M059J (cell line): ENCODE measurements at places on chromosomes 2 and 18. TPM values are rescaled to one million over a fixed set of nuclear protein-coding genes. Genes with fewer than 3 reads are reported as not detected.

DNA sequence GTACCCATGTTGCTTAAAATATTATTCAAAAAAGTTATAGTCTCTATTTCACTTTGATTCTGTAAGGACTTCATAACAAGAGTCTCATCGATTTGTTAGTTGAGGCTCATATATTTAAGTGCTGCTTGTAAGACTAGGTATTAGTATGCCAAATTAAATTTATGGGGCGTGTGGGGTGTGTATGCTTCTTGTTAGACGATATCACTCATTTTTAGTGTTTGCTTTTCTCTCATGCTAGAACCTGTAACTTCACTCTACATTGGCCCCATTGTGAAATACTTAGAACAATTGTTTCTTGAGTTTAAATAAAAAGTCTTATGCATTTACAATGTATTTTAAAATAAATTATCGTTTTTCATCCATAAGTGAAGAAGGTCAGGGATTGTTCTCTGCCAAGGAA, 63.6 kb downstream of the CTNNA2 start:
- no peak for DNase-seq

DNA sequence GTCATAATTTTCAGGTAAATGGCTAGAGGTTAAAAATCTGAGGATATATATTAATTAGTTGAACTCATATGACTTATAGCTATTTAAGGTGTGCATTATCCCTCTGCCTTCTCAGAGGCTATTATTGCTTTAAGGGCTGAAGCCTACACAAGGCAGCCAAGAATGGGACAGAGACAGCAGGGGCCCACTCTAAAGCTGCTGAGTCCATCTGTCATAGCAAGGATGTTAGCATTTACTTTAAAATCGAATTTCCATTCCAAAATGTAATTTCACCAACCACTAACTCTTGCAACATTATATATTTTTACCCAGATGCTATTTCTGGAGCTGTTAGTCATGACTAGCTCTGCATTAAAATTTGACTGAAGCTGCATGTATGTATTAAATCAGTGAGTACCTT, 236.3 kb upstream of the FSIP2 start:
- no peak for DNase-seq

- DNase-seq: no peak
Measured at GRCh38 chr2:181954538-181954883, 31.1 kb upstream of the PPP1R1C start.

DNA sequence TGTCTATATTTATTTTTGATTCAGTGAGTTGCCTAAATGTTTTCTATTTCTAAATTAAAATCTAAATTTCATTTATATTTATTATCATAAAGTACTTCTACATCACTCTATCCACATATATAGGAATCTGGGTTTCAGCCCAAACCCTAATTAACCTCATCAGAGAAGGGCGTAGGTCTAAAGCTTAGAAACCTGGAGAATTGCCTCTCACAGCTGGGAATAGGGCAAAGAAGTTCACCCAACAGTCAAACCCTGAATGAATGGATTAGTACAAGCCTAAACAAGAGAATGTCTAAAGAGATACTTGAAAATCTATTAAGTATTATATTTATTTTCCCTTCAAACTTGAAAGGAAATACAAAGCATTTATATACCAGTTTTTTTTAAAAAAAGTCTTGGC, 26.2 kb downstream of the TFPI start:
- DNase-seq: no peak

GRCh38 chr2:32910883-32911598, 35.7 kb upstream of the LTBP1 start:
- peak; percentile 6 for DNase-seq

DNA sequence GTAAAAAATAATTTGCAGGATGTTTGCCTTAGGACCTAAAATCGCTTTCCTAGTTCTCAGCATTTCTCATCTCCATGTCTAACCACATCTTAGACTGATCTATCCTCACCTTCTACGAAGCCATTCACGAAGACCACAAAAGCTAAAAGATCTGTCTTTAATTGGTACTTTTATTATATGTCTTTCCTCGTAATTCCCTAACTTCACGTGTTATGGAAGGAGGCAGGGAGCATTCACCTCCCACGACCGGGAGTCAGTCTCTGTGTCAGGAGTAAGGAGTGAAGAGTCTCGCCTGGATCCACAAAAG, 1.6 kb downstream of the DLGAP1 start:
- DNase-seq: no peak

DNA sequence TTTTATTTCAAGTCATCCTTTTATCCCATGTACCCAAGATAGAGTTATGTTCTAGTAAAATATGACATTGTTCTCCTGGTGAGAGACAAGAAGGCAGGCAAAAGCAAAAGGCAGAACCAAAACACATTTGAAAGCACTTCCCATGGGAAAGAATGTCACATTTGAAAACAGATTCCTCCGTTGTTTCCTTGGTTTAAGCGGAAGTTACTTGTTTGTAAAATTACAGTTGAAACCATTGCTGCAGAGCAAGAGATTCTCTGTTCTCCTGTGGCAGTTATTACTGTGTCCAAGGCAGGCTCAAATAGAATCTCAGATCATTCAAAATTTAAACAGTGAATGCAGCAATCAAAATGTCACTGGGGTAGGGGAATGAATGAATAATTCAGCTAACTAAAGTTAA, 149.6 kb downstream of the MTCL1 start:
- DNase-seq: no peak

GRCh38 chr18:62033756-62034155, 140.9 kb upstream of the RNF152 start:
- DNase-seq: no peak

Gene HOXD11
- 14.3 and 16.9 TPM in 2 replicates for total RNA-seq

Gene FBLN7
- total RNA-seq: 3.0 and 3.9 TPM in 2 replicates

Gene PDE11A
- total RNA-seq: 0.49 and 2.0 TPM in 2 replicates

Gene NAGK
- total RNA-seq: 87.0 and 87.7 TPM in 2 replicates

Gene ADRA2B
- not detected in 2 replicates for total RNA-seq

Gene MATN3
- 0.81 and 1.3 TPM in 2 replicates for total RNA-seq
